Inflammatory macrophage (primary cell): ENCODE measurements at places on chromosomes 5 and 9.

DNA sequence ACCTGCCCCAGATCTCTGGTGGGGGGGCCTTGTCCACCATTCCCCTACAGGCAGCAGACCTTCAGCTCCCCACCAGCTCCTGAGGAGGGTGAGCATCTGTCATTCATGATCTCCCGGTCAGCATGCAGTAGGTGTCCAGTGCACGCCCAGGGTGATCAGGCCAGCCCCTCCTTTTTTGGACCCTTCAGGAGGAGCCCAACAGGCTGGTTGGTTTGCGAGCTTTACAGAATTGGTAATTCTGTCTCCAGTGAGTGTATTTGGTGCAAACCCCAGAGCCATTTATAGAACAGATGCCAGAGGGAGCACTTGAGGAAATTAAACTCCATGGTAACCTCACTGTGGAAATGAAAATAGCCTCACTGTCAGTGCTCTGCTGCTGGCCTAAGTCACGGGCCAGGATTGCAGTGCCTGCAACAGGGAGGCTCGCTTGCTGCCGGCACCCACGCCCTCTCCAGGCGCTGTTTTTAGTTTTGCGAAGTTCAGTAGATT is 23.4 kb downstream of the WNK2 start:
- no peak for DNase-seq

GRCh38 chr5:116738615-116739261 is 164.1 kb upstream of the SEMA6A start:
- DNase-seq, result no peak

DNA sequence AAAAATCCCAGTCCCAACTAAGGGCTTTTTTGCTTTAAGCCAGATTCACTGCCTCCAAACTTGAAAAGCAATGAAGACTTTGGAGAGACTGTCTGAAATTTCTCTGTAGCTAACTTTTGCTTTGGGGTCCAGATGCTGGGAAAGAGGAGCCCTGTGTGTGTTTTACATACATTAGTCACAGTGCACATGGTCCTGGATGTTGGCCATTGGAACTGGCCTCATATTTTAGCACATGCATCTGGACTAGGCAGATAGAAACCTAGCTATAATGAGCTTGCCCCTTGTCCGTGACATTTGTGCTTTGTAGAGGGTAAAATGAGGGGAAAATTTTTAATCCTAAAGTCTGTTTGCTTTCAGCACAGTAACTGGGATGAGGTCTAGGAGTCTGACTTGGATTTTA is 421.7 kb downstream of the CDK5RAP2 start:
- DNase-seq, result no peak

DNA sequence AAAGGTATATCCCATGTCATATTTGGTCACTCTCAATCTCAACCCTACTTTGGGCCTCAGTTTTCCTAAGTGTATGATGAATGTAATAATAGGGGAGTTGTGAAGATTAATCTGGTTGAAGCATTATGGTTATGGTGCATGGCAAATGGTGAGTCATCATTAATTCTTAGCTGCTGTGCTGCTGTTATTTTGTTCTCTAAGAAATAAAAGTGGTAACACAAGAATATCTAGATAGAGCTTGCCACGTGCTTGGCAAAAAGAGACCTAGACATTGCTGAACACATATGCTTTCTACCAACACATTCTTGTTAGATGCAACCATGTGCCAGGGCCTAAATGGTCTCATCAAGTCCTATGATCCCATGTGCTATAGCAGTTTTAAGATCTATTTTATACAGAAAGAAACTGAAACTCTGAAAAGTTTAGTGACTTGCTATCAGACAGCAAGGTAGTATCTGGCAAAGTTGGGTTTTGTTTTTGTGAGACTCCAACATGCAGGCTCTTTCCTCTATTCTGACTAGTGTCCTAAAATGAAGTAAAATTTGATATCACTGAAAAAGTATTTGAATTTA is 699.9 kb upstream of the MEF2C start:
- no peak for DNase-seq

DNA sequence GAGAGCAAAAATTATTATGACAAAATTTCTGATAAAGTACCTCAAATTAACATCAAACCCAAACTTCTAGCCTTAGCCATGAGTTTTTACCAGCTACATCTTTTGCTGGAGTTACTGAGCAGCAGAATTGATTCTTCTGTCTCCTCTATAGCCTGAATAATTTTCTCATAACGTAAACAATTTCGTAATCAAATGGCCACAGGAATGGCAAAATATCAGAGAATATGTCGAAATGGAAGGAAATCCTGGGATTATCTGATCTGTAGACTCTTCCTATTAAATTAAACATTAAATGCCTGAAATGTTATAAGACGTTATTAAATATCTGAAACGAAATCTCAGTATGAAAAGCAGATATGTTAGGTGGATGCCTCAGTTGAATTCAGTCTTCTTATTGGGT is 41.1 kb downstream of the LURAP1L start:
- no peak for DNase-seq

DNA sequence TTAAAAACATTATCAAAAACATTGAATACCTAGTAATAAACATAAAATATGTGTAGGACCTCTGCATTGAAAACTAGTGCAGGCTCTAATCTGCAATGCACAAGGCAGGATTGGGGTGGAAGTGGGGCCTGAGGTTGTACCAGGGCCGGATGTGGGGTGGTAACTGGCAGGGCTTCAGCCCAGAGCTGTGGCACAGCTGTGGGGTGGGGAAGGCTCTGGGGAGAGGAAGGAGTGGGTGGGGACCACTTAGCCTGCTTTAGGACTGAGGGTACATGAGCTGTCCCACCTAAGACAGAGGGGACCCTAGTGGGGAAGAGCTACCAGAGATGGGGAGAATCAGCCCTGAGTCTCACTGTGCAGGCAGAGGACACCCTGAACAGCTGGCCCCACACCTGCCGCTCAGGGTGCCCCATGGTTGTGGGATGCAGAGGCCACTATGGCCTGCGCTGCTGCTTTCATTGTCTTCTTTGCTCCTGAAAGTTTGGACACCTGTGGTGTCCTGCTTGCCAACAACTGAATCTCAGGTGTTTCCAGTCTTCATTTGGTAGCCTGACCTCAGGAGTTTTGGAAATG is 311.4 kb downstream of the TLE4 start:
- DNase-seq, result no peak

DNA sequence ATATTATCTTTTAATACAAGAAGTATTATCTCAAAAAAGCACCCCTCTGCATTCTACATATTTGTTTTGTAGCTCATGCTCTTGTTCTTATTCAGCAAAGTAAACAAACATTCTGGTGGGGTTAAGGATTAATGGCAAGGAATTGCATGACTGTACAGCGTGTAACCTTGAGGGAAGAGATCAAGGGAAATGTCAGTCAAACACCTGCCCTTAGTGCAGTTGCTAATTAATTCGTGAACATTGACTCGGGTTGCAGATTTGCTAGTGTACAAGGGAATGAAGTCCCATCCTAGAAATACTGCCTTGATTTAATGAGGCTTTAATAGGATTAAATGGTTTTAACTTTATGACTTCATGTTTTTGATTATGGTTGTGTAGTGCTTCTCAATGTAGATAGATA is 1758.1 kb downstream of the MAT2B start:
- no peak for DNase-seq

GRCh38 chr9:2655411-2655901 is 33.9 kb downstream of the VLDLR start:
- no peak for DNase-seq

DNA sequence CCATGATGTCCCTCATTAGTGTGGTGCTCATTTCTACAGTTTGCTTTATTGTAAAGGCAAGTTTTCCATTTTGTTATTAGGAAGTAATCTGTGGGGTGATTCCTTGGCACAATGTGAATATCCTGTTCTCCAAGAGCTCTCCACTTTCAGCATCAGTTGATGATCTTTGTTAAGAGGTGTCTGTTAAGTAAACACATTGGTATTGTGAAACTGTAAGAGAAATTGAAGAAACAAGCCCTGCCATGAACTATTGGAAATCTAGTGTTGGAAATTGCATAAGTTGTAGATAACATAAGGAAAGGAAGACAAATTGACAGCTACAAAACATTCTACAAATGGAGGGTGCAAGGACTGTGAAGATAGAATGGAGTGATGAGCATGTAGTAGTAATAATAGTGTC is 17.2 kb downstream of the RNF14 start:
- DNase-seq, result no peak

DNA sequence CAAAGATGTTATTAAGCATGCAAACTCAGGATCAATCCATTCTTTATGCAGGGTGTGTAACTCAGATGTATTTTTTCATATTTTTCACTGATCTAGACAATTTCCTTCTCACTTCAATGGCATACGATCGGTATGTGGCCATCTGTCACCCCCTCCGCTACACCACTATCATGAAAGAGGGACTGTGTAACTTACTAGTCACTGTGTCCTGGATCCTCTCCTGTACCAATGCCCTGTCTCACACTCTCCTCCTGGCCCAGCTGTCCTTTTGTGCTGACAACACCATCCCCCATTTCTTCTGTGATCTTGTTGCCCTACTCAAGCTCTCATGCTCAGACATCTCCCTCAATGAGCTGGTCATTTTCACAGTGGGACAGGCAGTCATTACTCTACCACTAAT is 435 bp downstream of the OR1J4 start:
- DNase-seq, result no peak

- DNase-seq, result no peak
Measured at GRCh38 chr9:17839776-17840175, 260.9 kb downstream of the SH3GL2 start.

GRCh38 chr9:83469722-83470121 is 68.5 kb downstream of the FRMD3 start:
- DNase-seq, result no peak

- DNase-seq, result peak; percentile 27
Measured at GRCh38 chr5:132506094-132506692, 15.6 kb upstream of the IRF1 start.

GRCh38 chr9:98040212-98040611 is 16.3 kb upstream of the NANS start:
- no peak for DNase-seq

DNA sequence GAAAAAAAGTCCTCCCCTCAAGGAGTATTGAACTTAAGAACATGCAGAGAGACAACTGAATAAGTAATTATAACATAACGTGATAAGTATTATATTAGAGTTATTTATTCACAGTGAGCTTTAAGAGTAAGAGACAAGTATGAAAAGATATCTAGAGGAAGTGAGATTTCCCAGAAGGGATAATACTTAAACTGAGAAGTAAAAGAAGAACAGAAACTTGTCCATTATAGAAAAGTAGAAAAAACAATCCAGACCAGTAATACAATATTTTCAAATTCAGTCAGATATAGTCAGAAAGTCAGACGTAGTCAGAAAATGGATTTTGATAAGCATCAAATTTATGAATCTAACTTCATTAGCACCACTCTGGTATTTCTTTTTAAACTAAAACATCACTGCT is 613.0 kb upstream of the CCNG1 start:
- DNase-seq, result no peak

DNA sequence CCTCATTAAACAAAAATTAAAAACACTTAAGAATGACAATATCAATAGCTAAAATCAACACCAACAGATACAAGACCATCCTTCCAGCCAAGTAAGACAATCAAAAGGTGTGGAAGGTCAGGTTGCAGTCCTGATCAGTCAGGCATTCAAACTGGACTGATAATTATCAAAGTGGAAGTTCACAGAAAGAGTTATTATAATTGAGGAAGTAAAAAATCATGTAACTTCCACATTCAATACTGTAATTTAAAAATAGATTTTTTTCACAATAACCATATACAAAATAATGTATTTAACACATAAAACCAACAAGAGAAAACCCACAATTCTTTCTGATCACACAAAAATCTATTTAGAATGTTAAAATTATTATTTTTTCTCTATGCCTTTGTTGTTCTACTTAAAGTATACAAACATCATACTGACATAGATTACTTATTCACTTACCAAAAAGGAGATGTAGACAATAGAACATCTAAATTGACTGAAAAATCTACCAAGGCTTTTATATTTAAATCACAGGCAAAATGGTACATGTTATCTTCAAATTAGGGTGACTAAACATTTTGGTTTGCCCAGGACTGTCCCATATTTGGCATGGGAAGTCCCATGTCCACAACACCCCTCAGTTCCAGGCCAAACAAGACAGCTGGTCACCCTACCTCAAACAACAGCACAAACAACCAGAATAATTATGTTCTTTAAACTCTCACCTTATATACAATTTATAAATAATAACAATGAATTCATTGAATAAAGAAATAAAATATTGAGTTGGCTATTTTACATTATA is 142.5 kb upstream of the SLC24A2 start:
- DNase-seq, result no peak

GRCh38 chr5:52906343-52906742 is 82.8 kb upstream of the ITGA2 start:
- no peak for DNase-seq

DNA sequence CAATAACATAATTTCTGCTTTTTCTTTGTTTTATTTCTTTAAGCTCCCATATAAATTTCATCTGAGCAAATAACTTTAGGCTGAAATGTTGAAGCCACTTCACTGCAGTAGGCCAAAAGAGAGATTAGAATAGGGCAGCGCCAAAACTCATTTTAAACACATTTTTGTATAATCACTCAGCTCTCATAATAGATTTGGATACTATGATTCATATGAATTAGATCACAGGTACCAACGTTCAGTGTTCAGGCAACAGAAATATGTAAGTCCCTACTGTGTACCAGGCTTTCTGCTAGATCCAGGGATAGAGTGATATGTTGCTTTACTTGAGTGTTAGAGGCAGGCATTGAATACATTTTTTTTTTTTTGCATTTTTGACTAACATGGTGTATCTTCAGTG is 370.5 kb downstream of the PTPRD start:
- no peak for DNase-seq

GRCh38 chr9:99980598-99980997 is 74.1 kb downstream of the STX17 start:
- DNase-seq, result peak; percentile 5

- peak; percentile 11 for DNase-seq
Measured at GRCh38 chr9:37146410-37146809, 26.0 kb downstream of the ZCCHC7 start.

DNA sequence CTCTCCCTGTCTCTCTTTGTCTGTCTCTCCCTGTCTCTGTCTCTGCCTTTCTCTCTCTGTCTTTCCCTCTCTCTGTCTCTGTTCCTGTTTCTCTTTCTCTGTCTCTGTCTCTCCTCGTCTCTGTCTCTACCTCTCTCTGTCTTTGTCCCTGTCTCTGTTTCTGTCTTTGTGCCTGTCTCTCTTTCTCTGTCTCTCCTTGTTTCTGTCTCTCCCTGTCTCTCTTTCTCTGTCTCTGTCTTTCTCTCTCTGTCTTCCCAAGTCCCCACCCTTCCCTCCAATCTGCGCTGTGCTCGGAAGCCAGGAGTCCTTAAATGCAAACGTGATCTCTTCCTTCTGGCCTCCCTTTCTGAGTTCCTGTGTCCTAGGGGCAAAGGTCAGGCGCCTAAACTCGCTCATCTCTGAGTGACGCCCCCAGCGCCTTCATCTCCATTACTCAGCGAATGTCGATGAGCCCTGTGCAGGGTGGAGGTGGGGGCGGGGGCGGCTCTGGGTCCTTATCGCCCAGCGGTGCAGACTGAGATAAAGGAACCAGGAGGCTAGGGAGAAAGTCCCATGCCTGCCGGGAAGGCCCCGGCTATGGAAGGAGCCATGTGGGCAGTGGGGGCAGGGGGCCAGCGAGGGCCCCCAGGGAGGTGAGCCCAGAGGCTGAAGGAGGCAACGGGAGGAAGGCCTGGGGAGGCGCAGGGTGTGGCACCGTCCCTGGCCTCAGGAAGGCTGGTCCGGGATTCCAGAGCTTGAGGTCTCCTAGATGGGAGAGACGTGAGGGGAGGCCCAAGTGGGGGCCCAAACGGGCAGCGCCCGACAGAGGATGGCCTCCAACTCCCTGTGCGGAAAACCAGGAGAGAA is 1.5 kb upstream of the SLC6A19 start:
- no peak for DNase-seq

- no peak for DNase-seq
Measured at GRCh38 chr9:75432386-75432785, 344.1 kb downstream of the OSTF1 start.

GRCh38 chr9:96327694-96328352 is 25.8 kb upstream of the HSD17B3 start:
- peak; percentile 58 for DNase-seq
